GM13976 (cell line): ENCODE measurements at places on chromosomes 12 and 14.

- DNase-seq, result peak; percentile 34
These were observed 27.3 kb upstream of the OSBPL8 start for GRCh38 chr12:76586764-76587395.

DNA sequence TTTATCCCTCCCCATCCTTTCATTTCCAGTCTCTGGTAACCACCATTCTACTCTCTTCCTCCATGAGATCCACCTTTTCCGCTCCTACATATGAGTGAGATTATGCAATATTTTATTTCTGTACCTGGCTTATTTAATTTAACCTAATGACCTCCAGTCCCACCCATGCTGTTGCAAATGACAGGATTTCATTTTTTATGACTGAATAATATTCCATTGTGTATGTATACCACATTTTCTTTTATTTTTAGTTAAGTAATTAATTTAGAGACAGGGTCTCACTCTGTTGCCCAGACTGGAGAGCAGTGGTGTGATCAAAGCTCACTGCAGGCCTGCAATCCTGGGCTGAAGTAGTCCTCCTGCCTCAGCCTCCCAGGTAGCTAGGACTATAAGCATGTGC, 2.6 kb downstream of the LRRK2 start:
- DNase-seq, result no peak

DNA sequence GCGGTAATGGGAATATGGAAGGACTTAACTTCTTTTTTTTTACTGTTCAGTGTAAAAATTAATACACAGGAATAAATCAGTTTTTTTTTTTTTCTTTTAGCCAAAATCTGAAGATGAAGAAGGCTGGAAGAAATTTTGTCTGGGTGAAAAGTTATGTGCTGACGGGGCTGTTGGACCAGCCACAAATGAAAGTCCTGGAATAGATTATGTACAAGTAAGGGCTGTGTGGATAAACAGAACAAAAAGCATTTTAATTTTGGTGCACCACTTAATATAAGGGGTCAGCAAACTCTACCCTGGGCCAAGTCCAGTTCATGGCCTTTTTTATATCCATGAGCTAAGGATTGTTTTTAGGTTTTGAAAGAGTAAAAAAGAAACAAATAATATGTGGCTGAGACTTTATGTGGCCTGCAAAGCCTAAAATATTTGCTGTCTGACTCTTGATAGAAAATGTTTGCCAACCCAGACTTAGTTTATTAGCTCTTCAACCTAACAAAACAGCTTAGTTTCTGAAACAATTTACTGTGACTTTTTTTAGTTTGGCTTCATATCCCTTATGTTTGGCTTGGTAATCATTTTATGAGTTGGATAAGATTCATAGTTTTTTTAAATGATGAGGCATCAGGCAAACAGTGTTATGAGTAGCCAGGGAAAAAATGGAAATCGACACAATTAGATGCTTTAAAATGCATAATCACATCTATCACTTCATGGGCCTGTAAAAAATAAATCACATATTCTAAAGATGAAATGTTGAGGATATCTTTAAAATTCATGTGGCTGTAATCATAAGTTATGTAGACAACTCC, 8.4 kb downstream of the GEMIN2 start:
- no peak for DNase-seq

DNA sequence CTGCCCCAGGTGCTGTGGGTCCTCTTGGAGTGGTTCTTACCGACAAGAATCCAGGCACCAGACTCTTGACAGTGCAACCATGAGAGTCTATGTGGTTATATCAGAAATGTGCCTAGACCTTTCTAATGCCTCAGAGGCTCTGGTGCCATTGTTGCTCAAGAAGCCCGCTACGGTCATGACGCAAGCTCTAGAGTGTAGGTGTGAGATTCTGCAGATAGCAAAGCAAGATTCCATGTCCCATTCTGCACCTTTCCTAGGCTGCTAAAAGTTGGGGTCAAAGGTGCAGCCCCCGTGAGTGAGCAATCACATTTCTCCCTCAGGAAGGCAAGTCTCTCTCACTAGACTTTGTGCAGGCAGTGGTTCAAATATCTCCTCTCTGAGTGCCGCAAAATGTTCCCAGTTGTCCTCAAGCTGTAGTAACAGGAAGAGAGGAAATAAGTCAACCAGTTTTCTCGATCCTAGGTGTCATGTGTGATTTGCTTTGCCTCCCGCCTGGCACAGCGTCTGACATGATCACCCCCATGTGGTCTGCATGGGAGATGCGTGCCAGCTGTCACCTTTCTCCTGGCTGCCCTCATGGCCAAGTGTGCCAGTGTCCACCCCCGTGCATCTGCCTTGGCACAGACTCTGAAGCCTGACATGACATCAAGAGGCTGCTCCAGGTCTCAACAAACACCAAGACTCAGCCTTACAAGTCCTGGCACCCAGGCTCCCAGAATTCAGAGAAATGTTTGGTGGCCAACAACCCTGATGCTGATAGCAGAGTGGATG, 122.5 kb upstream of the COCH start:
- DNase-seq, result no peak

DNA sequence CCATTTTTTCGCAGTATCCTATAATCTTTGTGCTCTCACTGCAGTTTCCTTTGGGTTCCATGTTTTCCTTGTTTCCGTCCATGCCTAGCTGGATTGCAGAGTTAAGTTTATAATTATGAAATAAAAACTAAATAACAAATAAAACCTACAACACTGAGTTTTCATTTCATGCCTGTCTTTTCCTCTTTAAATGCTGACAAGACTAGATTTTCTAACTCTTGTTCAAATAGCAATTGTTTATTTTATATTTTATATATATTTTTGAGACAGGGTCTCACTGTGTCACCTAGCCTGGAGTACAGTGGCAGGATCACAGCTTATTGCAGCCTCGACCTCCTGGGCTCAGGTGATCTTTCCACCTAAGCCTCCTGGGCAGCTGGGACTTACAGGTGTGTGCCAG, 5.3 kb upstream of the GEMIN2 start:
- no peak for DNase-seq

- DNase-seq, result no peak
These were observed 161.7 kb upstream of the RMST start for GRCh38 chr12:97300891-97301290.

- peak; percentile 96 for DNase-seq
These were observed 411 bp upstream of the NCOR2 start for GRCh38 chr12:124567673-124568373.

GRCh38 chr12:32331133-32331532, 68.2 kb upstream of the FGD4 start:
- DNase-seq, result no peak

DNA sequence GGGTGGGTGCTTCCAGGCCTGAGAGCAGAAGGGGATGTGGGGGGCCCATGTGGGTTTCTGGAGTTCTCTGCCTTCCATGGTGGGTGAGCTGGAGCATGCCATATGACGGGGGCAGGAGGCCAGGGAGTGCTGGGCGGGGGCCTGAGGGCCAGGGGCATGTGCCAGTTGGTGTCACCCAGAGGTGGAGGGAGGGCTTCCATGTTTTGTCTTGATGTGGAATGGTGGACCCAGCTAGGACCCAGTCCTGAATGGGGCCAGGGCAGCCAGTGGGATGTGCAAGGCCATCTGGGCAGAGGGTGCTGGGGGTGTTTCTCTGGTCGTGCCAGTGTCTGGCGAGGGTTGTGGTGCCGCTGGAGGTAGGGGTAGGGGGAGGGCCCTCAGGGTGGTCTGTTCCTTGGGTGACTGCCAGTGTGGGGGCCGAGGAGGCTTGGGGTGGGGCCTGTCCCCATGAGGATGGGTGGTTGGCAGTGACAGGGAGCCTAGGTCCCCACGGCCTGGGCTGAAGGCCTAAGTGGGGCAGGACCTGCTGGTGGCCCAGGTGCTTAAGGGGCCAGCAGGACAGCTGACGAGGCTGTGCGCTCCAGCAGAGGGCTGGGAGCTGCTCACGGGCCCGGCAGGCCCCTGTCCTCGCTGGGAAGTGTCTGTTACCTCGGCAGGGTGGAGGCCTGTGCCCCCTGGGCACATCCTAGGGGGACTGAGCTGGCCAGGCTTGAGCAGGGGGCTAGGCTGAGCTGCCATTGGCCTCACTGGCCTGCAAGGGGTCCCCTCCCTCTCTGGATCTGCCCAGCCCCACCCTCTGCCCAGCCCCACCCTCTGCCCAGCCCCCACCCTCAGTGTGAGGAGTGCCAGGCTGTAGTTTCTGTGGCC, 26.8 kb downstream of the CEP170B start:
- no peak for DNase-seq

- DNase-seq, result no peak
These were observed 94.9 kb upstream of the NEDD1 start for GRCh38 chr12:96812153-96812552.

- DNase-seq, result no peak
These were observed 61.1 kb upstream of the C12orf71 start for GRCh38 chr12:27143256-27144069.

DNA sequence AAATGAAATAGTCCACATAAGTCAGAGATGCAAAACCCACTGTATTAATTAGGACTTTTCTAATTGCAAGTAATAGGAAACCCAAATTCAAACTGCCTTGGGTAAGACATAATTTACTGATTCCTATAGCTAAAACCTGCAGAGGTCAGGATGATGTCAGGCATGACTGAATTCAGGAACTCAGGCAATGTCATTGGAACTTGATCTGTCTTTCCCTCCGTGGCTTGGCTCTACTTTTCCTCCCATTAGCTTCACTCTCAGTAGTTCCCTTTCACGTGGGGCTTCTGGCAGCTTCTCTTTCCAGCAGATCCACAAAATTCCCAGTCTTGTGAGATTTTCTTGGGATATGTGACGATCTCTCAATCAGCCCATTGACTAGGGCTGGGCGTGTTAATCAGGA, 2.4 kb upstream of the JDP2 start:
- DNase-seq, result no peak

- DNase-seq, result no peak
These were observed 193.1 kb upstream of the FSCB start for GRCh38 chr14:44700184-44700583.

- DNase-seq, result no peak
These were observed 197.0 kb downstream of the PHLDA1 start for GRCh38 chr12:75834591-75834990.

DNA sequence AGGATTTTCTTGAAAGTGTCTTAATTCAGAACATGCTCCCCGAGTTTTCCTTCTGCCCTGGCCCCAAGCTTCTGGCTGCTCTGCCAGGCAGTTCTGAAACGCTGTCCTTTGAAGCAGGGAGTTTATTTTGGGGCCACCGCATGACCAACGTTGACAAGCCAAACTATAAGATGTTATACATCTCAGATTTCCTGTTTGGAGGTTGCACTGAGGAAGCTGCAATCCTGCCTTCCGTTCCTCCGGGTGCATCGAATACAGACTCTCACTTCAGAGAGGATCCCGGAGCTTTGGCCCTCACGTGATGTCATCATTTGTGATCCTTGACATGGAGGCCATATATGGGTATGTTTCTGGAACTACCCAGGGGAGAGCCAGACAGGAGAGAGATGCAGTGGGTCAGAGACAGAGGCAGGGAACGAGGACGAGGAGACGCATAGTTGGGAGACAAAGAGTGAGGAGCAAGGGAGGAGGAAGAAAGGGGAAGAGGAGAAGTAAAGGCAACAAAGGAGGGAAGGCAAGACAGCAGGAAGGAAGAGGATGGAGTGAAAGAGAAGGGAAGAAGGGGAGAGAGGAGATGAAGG, at the start of gene ASB2:
Gene ASB2, minus strand, starts transcription at position 94 of the 581 bp plus-strand sequence. CDS start 12,031 bp downstream, outside the sequence.
- DNase-seq, result peak; percentile 64

DNA sequence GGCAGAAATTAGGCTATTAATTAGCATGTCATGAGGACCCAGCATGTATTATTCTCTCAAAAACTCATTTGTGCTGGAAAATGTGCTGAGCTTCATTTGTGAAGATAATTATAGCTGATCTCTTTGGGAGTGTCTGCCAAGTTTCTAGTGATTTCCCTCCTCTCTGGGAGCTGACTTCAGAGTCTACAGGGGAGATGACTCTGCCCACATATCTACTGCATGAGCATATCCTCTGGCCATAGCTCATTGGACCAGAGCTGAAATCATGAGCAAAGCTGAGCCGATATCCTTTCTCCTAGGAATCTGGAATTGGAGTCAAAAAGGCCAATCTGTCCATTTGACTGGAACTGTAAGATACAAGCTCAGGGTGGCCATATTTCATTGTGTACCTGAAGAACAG, 5.9 kb downstream of the CCDC198 start:
- DNase-seq, result no peak

GRCh38 chr12:39505023-39505422, 62.1 kb upstream of the KIF21A start:
- no peak for DNase-seq

- DNase-seq, result peak; percentile 49
These were observed 65.1 kb upstream of the GPHB5 start for GRCh38 chr14:63383776-63384367.

- DNase-seq, result no peak
These were observed 133.1 kb downstream of the SLC5A8 start for GRCh38 chr12:101076921-101077320.

DNA sequence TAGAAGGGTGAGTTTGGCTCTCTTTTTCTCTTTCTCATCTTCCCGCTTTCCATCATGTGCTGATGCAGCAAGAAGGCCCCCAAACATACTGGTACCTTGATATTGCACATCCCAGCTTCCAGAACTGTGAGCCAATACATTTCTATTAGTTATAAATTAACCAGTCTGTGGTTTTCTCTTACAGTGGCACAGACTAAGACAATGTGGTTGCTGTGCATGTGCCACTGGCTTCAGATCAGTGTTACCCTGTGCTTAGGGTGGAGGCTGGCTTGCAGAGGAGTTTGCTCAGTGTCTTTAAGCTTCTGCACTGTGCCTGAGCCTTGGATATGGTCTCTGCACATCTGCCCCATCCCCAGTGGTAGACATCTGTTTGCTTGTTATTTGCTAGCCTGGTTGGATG, 5.5 kb downstream of the IFI27L2 start:
- no peak for DNase-seq

DNA sequence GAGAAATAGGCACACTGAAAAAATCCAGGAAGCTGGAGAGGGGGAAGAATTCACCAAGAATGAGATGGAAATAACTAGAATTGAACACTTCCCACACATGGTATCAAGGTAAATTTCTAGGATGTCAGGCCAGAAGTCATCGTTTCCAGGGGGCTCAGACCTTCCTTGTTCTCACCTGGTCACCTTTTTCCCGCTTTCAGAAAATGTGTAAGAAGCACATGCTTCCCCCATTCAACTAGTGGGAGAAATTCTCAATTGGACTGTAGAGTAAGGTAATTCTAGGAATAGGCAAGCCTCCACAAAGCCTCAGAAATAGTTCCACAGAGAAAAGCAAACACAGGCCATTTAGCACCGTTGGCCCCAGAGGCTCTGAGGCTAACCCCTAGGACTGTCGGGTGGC, 2.8 kb upstream of the PTMS start:
- no peak for DNase-seq

- DNase-seq, result no peak
These were observed 27.2 kb upstream of the PTPRB start for GRCh38 chr12:70664465-70664881.

DNA sequence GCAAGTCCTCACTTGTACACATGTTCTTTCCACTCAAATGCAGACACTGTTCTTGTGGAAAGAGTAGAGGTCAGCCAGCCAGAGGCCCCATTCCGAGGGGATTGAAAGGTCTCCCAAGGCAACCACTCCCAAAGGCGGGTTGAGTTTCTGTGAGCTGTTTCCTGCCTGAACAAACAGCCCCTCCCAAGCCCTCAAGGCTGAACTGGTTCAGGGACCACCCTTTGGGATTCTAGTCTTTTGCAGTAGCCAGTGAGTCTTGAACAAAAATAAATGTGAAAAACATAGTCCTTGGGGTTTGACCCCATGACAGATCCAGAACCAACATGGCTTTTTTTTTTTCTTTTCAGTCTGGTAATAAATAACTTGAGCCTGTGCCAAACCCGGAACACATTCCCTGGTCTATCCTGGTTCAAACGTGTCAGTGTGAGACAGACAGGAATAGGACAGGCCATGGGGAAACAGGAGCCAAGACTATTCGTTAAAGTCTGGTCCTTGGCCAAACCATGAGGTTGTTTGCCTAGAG, 17.6 kb upstream of the STK38L start:
- no peak for DNase-seq

GRCh38 chr12:71057330-71057729, 100.5 kb downstream of the TSPAN8 start:
- no peak for DNase-seq
